ENCODE measurements at places on chromosomes 16 and 17.
A peak's percentile ranks its signal among the peaks of the same experiment; 100 is the strongest.

GRCh38 chr16:366476-366875 lies 3.9 kb downstream of the MRPL28 start:
- DNase-seq, result no peak

DNA sequence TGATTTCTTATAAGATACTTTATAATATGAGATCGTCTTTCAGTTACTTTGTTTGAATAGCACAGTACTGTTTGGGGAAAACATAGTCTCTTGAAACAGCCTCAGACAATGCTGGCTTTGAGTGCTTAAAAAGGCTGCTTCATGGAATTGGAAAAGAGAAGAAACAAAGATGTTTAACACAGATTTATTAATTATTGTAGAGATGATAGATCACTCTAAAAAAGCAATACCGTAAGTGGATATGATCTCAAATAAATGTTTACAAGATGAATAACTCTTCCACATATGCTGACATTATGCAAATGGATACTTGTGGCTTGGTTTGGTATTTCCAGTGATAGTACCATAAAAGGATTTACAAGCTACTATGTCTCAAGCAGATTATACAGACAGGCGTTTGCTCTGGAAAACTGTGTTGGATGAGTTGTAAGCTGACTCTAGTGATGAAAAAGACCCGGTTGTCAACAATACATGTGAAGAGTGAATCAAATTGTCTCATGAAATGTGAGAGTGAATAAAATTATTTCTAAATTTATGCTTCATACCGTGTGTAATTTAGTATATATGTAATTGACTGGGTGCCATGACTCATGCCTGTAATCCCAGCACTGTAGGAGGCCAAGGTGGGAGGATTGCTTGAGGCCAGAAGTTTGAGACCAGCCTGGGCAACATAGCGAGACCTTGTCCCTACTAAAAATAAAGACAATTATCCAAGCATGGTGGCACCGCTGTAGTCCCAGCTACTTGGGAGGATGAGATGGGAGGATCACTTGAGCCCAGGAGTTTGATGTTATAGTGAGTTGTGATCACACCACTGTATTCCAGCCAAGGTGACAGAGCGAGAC lies 105.4 kb downstream of the FTO start:
- DNase-seq, result no peak

DNA sequence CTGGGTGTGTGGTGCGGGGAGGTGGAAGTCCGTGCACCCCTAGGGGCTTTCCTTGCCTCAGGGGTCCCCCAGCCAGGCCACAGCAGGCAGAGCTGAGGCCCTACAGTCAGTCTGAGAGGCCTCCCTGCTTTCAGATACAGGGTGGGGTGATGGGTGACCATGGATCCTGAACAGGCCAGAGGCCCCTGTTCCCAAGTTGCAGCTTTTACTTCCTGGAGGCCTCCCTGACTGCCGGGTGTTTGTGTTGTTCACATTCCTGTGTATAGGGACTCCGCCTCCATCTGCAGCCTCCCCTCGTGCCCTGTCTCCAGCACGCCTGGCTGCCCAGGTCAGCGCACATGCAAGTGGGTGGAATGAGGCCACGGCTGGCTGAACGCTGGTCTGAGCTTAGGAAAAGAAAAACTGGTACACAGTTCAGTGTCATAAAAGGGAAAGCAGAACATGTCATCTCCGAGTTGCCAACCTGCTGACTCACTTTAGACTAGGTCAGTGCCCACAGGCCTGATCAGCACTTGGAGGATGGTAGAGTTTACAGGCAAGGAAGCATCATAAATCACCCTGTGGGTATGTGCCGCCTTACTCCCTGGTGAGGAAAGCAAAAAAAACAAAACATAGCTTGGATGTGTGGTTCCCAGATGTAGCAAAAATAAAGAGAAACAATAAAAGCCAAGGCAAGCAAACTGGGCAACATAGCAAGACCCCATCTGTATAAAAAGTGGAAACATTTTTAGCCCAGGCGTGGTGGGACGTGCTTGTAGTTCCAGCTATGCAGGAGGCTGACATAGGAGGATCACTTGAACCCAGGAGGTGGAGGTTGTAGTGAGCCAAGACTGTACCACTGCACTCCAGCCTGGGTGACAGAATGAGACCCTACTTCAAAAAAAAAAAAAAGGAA lies 6.2 kb upstream of the SLC7A6 start:
- DNase-seq, result no peak

GRCh38 chr17:63124536-63124935 lies 158.5 kb downstream of the TANC2 start:
- no peak for DNase-seq

DNA sequence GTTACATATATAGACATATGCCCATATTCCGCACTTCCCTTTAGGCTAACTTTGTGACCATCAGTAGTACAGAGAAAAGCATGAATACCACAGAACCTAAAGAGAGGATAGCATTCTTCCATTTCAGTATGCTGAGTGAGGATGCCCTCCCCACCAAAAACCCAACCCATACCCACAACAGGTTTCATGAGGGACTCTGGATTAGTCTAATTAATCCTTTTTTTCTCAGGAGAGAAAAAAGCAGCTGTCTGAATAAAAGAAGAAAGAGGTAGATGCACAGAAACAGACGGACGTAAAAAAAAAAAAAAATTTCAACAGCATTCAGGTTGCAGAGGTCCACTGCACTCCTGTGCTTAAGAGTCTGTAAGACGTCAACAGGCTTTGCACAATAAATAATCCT lies 6.7 kb downstream of the MMD start:
- DNase-seq, result no peak

GRCh38 chr17:1754430-1755112 lies 7.3 kb upstream of the SERPINF1 start:
- no peak for DNase-seq

GRCh38 chr17:45230787-45231480 lies 9.2 kb downstream of the FMNL1 start:
- no peak for DNase-seq

DNA sequence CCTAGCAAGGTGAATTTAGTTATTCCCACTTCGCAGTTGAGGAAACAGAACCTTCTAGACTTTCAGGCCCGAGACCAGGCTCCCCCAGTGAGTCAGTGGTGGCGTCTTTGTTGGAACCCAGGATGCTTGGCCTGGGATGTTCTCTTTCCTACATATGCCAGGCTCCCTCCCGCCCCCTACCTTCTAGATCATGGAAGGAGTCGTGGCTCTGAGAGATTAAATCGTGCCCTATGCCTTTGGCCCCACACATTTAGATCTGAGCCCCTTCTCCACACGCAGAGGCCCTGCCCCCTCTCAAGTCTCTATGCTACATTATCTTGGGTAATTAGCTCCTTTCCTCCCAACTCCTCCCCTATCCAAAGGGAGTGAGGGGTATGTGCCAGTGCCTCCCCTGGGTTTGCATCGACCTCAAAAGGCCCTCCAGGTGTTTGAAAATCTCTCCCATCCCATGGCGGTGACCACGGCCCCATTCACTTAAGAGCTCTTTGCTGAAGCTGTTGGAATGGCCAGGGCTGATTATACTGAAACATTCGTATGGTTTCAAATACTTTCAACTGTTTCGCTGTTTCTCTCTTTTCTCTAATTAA lies 3.0 kb downstream of the NGFR start:
- no peak for DNase-seq

GRCh38 chr16:27951489-27952120 lies 111.9 kb downstream of the GSG1L start:
- DNase-seq, result no peak

GRCh38 chr17:48037036-48037837 lies at the start of gene COPZ2:
TSS of gene COPZ2 (minus strand) at chr17:48037797. CDS start at chr17:48037777, 20 bp downstream.
- no peak for DNase-seq

DNA sequence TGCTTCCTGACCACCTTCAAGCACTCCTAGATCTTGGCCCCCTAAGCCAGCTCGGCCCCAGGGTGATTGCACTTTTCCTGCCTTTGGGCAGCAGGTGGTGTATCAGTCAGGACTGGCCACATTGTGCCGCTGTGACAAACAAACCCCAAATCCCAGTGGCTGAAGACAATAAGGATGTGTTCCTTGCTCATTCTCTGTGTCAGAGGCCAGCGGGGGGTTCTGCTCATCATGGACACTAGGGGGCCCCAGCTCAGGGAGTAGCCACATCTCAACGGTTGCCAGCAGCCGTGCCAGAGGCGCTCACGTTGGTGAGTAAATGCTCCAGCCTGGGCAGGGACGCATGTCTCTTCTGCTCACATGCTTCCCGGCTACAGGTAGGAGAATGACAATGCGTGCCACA lies 60.4 kb downstream of the ZDHHC7 start:
- no peak for DNase-seq

DNA sequence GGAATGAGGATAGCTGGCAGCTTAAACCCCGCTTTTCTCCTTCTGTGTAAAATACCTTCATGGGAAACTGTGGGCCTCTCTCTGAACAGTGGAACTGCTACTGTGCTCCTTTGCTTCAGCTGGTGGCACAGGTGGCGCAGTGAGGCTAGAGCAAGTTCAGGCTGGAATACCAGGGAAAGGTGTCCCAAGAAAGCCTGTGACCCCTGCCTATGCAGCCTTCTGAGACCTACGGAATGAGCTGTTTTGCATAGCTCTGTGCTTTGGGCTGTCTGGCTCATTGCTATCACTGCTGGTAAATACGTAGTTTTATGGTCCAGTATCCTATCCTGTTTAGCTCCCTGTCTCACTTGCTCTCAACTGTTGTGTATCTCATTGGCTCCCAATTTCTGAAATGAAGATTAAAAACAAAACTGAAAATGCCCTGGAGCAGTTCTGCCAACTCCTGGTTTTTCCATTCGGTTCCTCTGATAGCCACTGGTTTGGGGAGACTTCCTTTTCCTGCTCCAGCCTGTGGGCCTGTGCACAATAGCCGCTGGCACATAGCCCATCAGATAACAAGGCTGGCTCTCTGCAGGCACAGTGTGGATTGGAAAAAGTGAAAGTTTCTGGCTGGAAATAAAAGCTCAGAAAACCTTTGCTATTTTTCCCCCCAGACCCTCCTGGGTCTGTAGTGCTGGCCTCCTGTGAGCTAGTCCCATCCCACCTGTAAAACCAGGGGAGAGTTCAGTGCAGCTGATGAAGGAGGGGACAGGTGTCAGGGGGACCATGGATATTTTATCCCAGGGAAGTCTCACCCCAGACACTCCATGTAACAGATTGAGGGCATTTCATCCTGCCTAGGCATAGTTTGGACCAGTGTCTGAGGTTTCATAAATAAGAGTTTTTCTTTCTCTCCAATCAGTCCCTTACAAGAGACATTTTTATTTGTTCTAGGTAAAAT lies 24.0 kb downstream of the LIMD2 start:
- DNase-seq, result no peak

- DNase-seq, result peak; percentile 93
Measured at GRCh38 chr17:29148790-29149430, 31.3 kb downstream of the MYO18A start.

GRCh38 chr16:56102183-56102686 lies 89.1 kb upstream of the GNAO1 start:
- no peak for DNase-seq

DNA sequence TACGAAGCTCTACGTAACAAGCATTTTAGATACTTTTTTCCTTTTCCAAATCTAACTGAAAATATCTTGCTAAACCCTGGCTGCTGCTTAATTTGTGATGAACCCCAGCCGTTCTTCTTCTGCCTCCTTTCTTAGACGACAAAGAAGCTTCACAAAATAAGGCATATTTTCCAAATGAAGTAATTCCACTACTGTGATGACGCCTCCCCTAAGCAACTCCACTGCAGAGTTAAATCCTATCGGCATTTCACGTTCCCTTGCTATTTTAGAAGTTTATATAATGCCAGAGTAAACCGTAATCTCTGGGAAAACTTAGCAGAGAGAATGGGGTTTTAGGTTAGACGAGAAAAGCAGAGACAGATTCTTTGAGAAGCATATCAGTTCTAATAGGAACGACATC lies 683.1 kb upstream of the SALL1 start:
- DNase-seq, result no peak

GRCh38 chr17:76106703-76107102 lies 3.1 kb upstream of the EXOC7 start:
- DNase-seq, result no peak

DNA sequence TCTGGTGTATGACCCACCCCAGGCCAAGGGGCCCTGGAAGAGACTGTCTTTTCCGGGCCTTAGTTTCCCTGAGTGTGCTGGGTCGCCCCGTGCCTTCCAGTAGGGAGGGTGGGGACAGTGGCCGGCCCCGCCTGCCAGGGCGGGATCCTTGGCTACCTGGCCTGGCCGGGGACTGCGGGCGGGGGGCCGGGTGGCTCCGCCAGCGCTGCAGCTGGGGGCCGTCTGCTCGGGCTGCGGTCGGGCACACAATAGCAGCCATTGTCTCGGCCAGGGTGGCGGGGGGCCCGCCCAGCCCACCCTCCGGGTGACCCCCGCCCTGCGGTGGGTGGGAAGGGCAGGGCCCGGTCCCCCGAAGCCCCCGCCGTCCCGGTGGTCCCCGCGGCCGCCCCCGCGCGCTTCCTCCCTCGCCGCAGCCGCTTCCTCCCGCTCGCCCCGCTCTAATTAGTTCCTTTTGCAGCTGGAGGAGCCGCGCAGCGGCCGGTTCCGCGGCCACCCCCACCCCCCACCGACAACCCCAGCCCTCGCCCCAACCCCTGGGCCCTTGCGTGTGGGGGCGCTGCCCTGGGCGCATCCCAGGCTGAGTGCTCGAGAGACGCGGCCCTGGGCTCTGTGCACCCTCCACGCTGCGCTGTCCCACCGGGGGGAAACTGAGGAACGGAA lies 11.6 kb downstream of the GLIS2 start:
- DNase-seq, result no peak

- no peak for DNase-seq
Measured at GRCh38 chr16:57156351-57156703, 29.5 kb downstream of the PSME3IP1 start.

DNA sequence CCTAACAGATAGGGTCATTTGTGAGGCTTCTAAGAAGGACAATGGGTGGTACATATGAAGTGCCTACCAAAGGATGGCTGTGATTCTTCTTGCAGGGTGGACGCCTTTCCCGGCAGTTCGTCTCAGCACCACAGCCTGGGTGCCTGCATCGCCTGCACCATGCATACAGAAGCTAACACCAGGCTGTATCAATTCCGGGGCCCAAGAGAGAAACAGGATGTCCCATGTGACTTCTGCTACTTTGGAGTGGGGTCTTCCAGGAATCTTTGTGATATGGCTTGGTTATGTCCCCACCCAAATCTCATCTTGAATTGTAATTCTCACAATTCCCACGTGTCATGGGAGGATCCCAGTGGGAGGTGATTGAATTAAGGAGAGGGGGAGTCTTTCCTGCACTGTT lies 251.6 kb upstream of the TNRC6C start:
- no peak for DNase-seq

- DNase-seq, result no peak
Measured at GRCh38 chr16:78543023-78543422, 443.6 kb downstream of the WWOX start.

DNA sequence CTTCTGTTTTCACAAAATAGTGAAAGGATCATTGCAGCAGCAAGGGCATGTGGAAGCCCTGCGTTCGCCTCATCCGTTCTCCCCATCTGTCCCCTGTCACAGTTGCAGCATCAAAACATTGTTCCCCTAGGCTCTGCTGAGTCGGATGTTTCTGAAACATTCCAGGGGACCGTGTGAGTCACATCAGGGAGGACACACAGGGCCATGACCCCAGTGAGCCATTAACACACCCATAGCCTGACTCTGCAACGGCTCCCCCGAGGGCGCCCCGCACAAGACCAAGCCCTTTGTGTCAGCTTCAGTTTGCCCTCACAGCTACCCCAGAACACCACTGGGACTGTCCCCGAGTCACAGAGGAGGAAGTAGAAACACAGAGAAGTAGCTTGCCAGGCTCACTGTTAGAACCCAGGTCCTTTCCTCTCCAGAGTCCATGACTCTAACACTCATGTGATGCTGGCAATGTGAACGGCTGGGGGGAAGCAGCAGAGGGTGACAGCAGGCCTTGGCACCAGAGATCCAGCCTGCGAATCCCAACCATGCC lies 63.3 kb upstream of the HSBP1 start:
- DNase-seq, result no peak

Data from CMK (cell line).